ENCODE measurements at places on chromosomes 1 and 21.
A peak's percentile ranks its signal among the peaks of the same experiment; 100 is the strongest.

DNA sequence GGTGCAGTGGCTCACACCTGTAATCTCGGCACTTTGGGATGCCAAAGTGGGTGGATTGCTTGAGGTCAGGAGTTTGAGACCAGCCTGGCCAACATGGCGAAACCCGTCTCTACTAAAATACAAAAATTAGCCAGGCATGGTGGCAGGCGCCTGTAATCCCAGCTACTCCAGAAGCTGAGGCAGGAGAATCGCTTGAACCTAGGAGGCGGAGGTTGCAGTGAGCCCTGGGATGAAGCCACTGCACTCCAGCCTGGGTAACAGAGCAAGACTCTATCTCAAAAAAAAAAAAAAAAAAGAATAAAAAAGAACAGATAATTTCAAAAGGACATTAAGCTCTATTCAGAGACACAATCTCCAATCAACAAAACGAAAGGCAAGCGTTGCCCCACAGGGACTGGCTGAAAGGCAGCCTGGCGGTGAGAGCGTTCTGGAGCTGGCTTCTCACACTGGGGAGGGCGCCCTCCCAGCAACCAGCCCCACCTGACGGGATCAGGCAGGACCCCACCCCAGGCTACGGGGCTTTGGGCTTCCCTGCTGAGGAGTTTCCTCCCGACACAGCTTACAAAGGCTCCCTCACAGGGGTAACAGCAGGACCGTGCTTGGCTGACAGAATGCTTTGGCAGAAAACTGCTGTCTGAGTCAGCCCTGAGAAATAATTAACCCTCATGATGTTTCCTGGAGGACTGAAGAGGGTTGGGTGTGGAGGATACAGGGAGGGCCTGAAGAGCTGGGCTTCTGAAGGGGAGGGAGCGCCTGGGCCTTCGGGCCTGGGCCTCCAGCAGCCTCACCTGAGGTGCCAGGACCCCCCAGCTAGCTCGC is 31.1 kb upstream of the SRP9 start:
- DNase-seq, result no peak

- no peak for DNase-seq
These were observed 8.8 kb upstream of the ANGPTL7 start for GRCh38 chr1:11180342-11180744.

GRCh38 chr1:18581420-18581880 is 49.2 kb upstream of the PAX7 start:
- DNase-seq, result peak; percentile 6

- no peak for DNase-seq
These were observed 61.3 kb downstream of the CD34 start for GRCh38 chr1:207849646-207850045.

GRCh38 chr21:25953659-25954058 is 216.9 kb downstream of the APP start:
- DNase-seq, result no peak

GRCh38 chr1:115592264-115592663 is 49.5 kb upstream of the VANGL1 start:
- DNase-seq, result no peak

DNA sequence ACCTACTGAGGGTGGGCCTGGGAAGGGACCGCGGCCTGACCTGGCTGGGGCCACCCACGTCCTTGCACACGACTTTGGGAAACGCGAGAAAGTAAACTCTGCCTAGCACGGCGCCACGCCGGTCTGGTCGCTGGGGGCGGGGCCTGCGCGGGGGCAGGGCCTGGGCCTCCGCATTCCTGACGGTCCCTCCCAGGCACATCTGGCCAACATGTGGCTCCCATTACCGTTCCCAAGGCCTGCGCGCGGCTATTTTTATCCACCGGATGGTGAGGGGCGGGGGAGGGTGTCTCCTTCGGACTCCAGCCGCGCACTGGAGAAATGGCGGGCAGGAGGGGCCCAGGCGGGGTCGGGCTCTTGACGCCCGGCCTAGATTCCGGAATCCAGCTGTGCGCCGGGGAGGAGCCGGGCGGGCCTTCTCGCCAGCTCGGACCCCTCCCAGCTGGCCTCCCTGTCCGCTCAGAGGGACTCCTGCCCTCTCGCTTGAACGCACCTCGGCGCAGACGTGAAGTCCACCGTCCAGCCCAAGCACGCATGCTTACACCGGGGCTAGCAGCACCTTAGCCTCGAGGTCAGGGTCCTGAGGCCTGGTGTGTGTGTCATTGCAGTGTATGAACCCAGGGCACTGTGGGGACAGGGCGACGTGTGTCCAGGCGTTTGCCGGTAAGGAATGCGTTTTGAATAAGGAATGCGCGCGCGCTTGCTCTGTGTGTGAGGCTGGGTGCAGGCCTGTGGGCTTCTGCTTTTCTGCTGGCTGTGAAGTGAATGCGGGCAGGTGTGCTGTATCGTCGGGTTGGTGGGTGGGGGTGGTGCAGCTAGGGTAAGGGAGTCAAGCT is 2.1 kb downstream of the EVA1B start:
- no peak for DNase-seq

All from stimulated activated CD4-positive, alpha-beta T cell treated with anti-CD3 and anti-CD28 coated beads, Interleukin-1b, Interleukin-23, amount 100 ng/mL, for 1 hour (primary cell).